ENCODE measurements at places on chromosomes 4 and X.

- DNase-seq: no peak
Measured at GRCh38 chr4:158313566-158313965, 103.3 kb downstream of the TMEM144 start.

DNA sequence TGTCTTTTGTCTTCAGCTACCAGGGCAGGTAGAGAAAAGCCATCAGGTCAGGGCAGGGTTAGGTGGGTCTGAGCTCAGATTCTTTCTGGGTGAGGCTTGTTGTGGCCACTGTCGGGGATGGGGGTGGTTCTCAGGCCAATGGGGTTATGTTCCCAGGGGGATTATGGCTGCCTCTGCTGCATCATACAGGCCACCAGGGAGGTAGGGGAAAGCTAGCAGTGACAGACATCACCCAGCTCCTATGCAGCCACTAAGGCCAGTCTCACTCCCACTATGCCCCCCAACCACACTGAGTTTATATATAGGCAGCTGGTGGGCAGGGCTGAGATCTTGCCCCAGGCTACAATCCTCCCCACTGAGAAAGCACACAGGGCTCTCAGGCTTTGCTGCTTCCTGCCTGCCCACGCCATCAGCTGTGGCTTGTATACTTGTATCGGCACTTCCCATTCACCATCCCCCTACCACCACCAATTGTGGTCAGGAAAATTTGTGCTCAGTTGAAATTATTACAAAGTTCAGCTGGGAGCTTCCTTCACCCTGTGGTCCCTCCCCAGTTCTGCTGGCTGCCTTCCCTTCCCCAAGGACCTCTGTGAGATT is 72.6 kb upstream of the PTPN13 start:
- DNase-seq: no peak

DNA sequence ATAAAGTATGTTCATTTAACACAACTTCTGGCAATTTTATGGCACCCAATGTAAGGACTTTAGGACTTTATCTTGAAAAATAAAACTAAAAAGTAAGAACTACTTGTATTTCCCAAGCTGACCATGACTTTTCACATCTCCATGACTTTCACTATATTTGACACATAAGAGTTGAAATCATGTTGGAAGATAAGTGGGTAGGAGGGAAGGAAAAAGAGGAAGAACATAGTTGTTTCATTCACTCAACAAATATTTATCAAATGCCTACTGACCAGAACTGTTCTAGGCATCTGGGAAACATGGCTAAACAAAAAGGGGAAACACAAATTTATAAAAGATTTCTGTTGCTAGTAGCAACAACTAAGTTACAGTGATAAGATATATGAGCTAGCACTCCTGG is 16.0 kb downstream of the SCLT1 start:
- no peak for DNase-seq

- DNase-seq: no peak
Measured at GRCh38 chrX:139844163-139844562, 88.7 kb downstream of the ATP11C start.

GRCh38 chr4:23269566-23269965 is 576.8 kb downstream of the GBA3 start:
- DNase-seq: no peak

GRCh38 chr4:181745933-181746625 is 497.1 kb upstream of the TENM3 start:
- DNase-seq: no peak

DNA sequence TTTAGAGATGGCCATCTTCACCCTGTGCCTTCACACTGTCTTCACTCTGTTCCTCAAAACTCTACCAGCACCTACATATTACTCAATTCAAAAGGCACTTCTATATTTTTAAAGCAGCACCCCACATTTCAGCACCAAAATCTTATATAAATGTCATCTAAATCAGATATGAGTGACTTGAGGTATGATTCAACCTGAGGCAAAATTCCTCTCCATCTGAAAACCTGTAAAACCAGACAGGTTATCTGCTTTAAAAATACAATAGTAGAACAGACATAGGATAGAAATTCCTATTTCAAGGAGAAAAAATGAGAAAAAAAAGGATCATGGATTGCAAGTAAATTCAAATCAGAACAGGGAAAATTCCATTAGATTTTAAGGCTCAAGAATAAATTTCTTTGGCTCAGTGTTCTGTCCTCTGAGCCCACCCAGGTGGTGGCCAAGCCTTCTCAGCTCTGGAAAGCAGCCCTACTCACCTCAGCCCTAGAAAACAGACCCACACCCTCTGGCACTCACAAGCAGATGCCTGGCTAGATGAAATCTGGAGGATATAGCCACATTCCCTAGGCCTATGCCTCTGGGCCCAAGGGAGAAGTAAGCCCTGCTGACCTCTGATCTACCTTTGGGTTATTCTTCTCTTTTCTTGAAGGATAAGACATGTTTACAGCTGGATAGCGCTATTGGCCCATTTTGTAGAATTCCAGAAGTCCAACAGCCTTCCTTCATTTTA is 240.4 kb upstream of the ZCCHC13 start:
- DNase-seq: no peak

DNA sequence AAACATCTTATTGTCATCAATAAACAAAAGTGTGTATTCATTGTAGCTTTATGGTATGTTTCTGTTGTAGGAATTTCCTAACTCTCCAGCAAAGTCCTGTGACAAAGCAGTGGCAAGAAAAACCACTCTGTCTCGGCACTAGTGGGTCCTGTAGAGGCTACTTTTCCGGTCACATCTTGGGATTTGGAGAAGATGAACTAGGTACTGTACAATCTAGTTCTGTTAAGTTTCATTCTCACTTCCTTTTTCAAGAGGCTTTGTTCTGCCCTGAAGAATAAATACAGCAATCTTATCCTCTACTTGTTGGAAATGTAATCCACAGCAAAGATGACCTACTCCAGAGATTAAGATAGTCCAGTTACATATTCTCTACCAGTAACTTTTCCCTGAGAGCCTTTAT is 69.3 kb downstream of the HHIP start:
- no peak for DNase-seq

GRCh38 chrX:66163849-66164411 is at the start of gene HEPH:
HEPH (plus strand) TSS chrX:66164247; CDS start chrX:66170571, 6,324 bp downstream.
- peak; percentile 5 for DNase-seq

- DNase-seq: no peak
Measured at GRCh38 chr4:142923619-142924018, 77.5 kb upstream of the INPP4B start.

- no peak for DNase-seq
Measured at GRCh38 chr4:617644-618641, 7.4 kb upstream of the PDE6B start.

- DNase-seq: peak; percentile 5
Measured at GRCh38 chr4:86220121-86220520, 139.7 kb downstream of the MAPK10 start.

GRCh38 chr4:6881908-6882307 is 27.7 kb upstream of the TBC1D14 start:
- no peak for DNase-seq

- no peak for DNase-seq
Measured at GRCh38 chrX:107206697-107207065, 270 bp downstream of the DNAAF6 start.

DNA sequence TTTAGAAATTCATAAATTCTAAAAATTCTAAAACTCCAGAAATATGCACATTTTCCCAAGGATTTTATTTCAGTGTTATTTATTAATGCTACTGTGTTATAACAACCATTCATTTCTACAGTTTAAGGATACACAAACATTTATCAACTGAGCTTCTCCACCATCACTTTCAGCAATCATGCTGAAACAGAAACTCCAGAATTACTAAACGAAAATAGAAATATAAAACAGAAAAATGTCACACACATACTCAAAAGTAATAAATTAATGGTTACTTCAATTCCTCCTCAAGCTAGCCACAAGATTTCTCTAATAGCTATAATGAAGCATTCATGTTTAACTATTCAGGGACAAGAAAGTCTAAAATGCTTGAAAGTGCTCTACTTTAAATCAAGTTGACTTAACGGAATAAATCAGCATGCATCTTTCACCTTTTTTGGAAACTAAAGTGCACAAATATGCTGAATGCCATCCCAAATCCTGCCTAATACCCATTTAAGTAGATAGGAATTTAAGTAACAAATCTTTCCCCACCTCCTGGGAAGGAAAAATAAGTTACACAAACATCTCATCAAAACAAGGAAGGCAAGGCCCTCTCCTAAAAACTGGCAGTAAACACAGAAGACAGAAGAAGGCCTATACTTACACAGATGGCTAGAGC is 563 bp downstream of the FAM13A start:
- DNase-seq: no peak

DNA sequence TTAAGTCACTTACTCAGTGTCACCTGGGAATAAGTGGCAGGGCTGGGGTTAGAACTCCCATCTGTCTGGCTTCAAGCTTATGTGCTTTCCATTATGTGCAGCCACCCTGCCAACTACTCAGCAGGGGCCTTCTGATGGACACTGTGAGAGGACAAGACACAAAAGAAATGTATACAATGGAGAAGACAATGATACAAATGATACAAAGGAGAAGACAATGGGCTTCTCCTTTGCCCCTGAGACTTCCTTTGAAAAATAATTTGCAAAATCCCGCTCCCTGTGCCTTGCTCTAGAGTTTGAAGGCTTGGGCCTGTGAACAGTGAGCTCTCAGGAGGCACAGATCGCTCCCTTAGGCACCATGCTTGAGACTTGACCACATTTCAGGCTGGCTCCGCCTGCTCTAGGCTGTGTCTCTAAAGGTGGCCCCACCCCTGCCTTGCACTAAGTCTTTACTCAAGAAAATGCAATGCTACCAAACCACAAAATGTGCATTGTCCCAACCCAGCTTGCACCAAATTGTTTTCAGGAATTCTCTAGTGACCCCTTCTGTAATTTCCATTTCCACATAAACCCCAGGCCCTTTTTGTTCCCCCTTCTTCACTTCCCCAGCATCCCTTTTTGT is 27.1 kb upstream of the STX18 start:
- DNase-seq: no peak

- no peak for DNase-seq
Measured at GRCh38 chrX:20159797-20160385, 18.3 kb upstream of the EIF1AX start.

GRCh38 chr4:187294861-187295260 is 571.2 kb upstream of the FAT1 start:
- no peak for DNase-seq

DNA sequence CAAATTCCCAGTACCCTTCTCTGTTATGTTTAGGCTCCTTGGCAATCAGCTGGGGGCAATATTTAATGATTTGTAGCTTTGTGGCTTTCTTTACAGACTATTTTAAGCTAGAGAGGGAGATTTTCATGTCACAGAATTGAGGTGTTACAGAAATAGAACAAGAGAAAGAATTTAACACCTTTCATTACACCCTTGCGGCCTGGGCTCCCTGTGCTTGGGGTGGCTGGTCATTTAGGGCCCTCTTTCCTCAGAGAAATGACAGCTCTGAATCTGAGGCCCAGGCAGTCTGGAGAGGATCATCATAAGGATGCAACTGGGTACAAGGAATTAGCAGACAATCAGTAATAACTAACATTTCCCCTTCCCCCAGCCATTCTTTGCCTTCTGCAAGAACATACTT is 104.5 kb upstream of the INTU start:
- no peak for DNase-seq

DNA sequence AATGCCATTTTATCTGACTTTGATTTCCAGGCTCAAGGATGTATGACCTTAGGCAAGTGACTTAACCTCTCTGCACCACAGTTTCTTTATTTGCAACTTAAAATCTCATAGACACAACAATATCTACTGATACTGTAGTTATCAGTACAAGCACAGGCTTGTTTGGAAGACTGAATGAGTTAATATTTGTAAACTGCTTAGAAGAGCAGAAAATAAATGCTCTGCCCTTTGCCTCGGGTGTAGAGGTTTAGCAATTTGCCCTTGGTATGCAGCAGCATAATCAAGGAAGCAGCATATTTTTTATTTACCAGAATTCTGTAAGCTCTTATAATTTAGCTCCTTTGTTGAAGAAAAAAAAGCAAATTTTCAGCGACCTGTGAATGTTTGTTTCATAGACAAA is 2.9 kb upstream of the CXCL1 start:
- no peak for DNase-seq

DNA sequence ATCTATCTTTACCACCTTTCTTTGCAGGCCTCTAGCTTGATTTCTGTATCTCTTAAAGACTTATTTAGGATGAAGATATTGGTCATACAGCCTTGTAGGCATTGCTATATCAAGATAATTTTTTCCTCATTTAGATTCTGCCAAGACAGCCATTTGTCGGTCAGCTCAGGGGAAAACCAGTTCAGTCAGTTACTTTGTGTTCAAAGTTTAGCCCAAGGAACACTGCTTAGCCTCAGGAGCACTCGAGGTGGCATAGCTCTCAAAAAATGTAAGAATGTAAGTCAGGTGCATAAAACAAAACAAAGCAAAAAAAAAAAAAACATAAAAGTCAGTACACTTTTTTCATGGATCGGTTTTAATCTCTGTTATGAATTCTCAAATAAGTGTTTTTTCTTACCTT is 43.4 kb downstream of the NRK start:
- DNase-seq: no peak

- no peak for DNase-seq
Measured at GRCh38 chr4:174474457-174475075, 47.7 kb downstream of the HPGD start.

DNA sequence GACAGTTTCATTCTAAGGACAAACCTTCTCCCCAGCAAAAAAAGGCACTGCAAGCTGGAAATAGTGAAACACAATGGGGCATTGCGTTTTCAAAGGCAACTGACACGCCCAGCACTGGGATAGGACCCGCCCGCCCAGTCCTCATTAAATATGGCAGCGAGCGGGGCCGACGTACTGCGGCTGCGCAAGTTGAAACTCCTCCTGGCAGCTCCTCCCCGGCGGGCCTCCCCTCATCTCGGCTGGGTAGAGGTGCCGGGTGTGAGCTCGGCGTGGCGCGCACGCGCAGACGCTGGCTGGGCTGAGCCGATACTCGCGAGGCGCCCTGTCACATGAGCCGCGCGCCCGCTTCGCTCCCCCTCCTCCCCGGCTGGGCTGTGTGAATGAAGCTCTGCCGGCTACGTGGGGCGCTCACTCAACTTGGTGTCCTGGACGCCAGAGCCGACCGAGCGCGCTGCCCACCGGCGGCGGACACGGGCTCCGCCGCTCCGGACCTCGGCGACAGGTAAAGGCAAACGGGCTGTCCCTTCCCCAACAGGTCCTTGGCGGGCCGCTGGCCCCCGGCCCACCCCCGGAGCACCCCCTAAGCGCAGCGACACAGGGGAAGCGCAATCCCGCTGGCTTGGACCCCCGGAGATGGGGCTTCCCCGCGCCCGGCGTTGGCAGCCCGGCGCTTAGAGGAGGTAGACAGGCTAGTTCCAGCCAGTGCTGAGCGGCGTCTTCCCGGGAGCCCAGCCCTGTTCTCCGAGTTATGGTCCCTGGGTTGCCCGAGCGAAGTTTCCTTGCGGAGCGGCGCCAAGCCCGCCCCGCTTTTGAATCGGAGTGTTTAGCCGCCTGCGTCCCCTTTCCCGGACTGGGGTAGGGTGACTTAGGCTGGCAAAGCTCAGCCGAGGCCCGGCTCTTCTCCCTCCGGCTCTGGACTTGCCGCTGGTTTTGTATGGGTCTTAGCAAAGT is at the start of gene CLCN5:
CLCN5 (plus strand) TSS at position 306 of the 951 bp plus-strand sequence. CDS start 2,703 bp downstream, outside the sequence.
- DNase-seq: peak; percentile 68

DNA sequence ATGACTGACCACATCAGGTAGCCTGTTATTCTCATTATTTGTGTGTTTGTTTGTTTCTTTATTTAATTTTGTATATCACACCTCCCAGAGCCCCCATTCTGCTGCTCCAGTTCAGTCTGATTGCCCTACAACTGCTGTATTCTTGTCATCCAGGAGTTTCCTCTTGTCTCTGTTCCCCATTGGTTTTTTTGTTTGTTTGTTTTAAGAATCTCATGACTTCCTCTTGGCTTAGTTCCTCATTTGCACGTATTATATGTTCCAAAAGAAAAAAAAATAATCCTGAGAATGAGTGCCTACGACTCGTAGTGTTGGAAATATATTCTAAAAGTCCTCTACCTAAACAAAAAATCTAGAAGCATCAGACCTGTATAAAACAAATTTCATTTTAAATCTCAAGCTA is 142.3 kb upstream of the SLIT2 start:
- DNase-seq: no peak

Measured in AG09309 (cell line).